Glomerular endothelial cell (primary cell): ENCODE measurements at places on chromosomes 11 and 22. TPM values are rescaled to one million over a fixed set of nuclear protein-coding genes. Genes with fewer than 3 reads are reported as not detected.

The RTL10 gene
- 46.6 and 65.5 TPM in 2 replicates for total RNA-seq

The C11orf86 gene
- not detected in 2 replicates for total RNA-seq

The AHNAK gene
- total RNA-seq = 562 and 666 TPM in 2 replicates

The RTN4RL2 gene
- 0.23 and 1.5 TPM in 2 replicates for total RNA-seq

The ELMOD1 gene
- not detected in 2 replicates for total RNA-seq

The CDC42BPG gene
- total RNA-seq = 0.44 and 0.64 TPM in 2 replicates
